Progenitor cell of endocrine pancreas (in vitro differentiated cells): ENCODE measurements at places on chromosomes 4 and X.

- no peak for DNase-seq
Measured at GRCh38 chr4:14646831-14647230, 355.4 kb upstream of the CPEB2 start.

DNA sequence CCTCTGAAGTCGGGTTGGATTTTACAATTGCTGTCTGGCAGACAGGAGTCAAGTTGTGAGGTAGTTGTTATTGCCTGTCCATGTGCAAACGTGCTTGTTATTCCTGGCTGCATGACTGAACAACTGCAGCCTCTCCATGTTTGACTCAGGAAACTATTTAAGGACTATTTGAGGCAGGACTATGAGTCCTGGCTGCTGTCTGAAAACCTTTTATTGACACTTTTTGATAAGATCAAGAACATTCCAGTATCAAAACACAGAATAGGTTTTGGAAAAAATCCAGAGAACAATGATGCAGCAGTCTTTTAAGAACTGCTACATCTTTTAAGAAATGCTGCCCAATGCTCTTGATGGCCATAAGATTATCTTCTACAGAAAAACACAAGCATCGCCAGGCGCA is 10.0 kb upstream of the SPRY1 start:
- DNase-seq: no peak

DNA sequence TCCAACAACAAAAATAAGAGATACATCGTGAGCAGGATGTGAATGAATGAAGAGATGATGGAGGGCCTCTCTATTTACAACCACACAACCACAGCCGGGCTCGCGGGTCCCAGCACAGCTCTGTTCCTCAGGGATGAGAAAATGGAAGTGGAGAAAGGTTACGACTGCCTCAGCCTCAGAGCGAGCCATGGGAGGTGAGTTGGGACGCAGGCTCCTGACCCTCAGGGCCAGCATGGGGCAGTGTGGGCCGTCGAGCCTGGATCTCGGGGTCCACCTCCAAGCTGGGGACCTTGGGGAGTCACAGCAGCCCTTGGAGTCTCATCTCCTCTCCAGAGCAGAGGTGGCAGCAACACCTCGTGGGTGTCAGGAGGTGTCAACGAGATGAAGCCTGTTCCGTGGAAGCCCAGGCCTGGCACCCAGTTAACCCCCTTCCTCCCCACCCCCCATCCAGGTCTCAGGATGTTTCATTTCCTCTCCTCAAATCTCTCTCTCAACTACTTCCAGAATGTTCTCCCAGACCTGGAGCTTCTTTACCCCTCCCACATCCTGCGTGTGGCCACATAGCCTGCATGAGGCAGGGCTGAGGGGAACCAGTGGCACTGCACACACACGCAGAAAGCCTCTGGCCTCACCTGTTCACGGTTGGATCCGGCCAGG is 25.9 kb downstream of the C4orf50 start:
- no peak for DNase-seq

GRCh38 chr4:48259748-48260147 is 9.9 kb downstream of the TEC start:
- no peak for DNase-seq

DNA sequence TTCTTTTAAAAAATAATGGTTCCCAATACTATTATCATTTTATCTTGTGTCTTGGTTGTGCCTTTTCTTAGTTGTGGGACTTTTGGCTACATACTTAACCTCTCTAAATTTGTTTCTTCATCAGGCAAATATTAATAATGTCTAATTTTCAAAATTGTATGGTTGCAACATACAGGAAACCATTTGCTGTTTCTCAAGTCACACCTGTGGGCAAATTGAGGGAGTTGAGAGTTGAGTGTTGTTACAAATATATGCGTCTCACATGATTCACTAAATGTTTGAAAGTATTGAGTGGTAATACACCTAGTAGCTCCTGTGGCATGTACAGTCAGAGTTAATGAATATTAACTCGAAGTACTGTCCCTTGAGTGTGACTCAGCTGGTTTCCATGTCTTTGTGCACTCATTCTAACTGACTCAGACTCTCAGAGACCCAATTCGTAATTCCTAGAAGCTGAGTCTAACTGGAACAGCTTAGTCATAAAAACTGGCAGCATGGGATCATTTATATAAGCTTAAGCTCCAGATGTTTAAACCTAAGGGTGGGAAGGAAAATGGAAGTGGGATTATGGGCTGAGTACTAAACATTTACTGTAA is 802.4 kb downstream of the TRIML1 start:
- DNase-seq: no peak

- no peak for DNase-seq
Measured at GRCh38 chr4:141062651-141063050, 70.6 kb downstream of the RNF150 start.

- no peak for DNase-seq
Measured at GRCh38 chr4:173413036-173413435, 14.1 kb upstream of the SCRG1 start.

- DNase-seq: no peak
Measured at GRCh38 chr4:54449999-54450398, 207.8 kb upstream of the KIT start.

- DNase-seq: no peak
Measured at GRCh38 chr4:22496165-22496813, 19.6 kb downstream of the ADGRA3 start.

DNA sequence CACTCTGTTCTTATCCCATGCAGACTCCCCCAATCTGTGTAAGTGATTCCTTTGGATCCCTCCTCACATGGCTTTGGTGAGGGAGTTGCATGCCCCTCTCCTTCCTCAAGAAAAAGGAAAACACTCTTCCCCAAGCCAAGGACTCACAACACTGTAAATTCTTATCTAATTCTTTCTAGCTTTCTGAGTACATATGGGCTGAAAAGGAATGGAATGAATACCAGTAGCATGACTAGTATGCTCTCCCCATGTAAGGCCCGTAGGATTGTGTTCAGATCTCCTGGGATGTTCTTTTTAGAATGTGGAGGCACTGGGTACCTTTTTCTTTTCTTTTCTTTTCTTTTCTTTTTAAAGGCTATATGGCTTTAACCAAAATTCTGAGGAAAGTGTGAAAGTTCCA is 17.0 kb upstream of the MAGED1 start:
- no peak for DNase-seq
